ENCODE measurements at places on chromosomes 1 and 21.

- no peak for DNase-seq
Measured at GRCh38 chr1:211797994-211798393, 32.6 kb downstream of the LPGAT1 start.

- no peak for DNase-seq
Measured at GRCh38 chr1:57908147-57908890, 484.5 kb upstream of the DAB1 start.

DNA sequence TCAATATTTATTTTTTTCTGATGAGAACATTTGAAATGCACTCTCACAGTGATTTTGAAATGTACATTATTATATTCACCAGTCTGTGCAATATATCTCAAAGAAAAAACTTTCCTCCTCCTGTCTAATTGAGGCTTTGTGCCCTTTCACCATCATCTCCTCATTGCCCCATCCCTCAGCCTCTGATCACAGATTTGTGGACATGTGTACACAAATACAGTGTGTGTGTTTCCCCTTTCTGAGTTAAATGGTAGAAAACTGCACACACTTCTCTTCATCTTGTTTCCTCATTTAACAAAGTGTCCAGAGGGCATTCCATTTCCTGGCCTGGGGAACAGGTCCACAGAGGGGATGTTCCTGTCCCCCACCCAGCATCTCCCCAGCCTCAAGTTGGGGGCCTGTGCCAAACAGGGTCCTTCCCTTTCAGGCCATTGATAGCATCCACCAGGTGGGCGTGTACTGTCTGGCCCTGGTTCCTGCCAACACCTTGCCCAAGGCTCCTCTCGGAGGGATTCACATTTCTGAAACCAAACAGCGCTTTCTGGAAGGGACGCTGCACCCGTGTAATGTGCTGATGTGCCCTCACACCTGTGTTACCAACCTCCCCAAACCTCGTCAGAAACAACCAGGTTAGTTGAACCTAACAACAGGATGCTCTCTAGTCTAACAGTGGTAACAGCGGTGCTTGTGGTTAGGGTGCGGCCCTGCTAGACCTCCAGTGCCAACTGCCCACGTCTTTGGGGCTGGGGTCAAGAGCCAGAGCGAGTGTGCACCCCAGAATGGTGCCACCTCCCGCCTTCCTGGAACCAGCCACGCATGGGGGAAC is 54.6 kb downstream of the S100B start:
- no peak for DNase-seq

DNA sequence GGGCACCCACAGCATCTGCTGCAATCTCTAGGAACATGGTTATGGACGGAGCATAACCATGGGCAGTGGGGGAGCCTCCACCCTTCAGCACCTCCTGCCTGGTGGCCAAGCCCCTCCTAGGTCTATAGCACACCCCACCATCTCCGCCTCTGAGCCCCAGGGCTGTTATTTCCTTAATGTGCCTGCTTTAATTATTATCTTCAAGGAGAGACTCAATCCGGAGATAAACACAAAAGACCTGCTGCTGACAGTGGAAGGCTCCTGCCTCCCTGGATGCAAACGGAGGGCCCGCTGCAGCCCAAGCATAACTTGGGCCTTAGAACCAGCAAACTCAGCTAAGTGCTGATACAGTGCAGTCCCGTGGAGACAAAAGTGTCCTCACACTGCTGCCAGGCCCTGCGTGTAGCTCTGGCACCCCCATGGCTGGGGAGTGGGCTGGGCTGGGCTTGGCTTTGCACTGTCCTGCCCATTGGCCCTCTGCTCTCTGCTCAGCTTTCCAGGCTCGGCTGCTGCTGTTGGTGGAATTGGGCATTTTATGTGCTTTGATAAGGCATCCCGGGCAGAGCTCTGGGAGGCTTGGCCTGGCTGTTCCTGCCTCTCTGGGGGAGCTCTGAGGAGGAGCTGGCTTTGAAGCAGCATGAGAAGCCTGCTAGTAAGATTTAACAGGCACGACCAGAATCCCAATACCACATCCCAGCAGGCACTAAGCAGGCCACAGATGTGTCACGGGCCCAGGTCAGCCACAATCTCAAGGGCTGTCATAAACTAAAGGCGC is 620.2 kb downstream of the PTPRU start:
- no peak for DNase-seq

DNA sequence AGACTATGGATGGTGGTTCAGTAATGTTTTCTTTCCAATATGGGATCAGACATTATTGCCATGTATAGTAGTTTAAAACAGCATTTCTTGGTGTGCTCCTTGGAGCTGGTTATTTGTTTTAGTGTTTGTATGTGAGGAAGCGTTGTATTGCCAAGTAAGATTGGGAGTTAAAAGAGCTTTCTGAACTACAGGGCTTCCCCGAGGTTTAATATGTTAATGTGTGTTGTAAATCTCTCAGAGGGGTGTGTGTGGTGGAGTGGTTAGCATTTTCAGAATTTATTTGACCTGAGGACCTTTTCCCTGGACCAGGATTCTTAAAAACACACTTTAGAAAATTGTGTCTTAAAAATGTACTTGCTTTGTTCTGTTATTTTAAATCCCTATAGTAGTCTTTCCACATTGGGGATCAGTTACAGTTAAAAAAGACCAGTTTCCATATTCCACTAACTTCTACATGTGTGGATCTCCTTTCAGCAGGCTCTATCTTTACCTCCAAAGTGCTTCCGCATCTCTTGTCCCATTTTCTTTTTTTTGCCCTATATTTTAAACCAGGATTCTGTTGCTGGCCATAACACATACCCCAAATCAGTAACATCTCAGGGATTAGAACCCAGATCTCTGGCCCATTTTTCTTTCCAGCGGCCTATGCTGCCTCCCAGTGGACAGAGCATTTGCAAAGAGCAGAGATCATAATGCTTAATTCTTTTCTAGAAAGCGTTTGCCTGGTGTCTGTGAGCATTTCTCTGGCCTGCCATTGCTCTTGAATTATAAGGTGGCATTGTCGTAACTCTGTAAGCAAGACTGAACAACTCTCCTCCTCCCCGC is 58.6 kb downstream of the PBX1 start:
- no peak for DNase-seq

GRCh38 chr1:17890815-17891191 is 135.7 kb downstream of the ACTL8 start:
- no peak for DNase-seq

DNA sequence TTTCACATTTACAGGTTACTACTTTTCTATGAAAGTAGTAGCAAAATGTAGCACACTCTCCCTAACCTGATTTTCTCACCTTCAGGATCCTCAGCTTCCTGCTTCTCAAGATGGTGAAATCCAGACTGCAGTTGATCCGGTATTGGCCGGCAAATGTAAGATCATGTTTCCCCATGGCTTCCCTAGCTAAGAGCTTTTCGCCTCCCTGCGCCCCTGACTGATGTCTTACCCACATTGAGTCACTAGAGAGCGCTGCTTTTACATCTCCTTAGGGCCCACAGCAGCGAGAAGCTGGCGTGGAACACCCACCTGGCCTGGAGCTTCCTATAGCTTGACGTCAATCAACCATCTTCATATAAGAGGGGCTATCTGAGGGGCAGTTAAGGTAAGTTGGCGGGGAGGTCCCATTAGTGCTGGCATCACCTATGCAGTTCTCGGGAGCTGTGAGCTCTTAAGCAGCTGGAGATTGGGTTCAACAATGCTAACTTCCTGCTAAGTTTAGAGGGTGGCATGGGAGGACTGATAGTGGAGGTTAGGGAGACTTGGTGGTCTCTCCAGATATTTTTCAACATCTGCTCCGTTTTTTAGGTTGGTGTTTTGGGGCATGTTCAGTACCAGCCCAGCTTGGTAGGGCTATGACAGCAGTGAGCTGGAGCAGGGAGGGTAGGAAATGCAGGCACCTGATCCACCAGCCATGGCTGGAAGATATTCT is 5.5 kb downstream of the PTPN7 start:
- no peak for DNase-seq

All from stimulated activated CD4-positive, alpha-beta T cell treated with anti-CD3 and anti-CD28 coated beads, TNF-alpha, amount 100 ng/mL, for 24 hours (primary cell).